Tongue (tissue), 3 donors: ENCODE measurements at places on chromosomes 4 and X. TPM values are rescaled to one million over a fixed set of nuclear protein-coding genes. Genes with fewer than 3 reads are reported as not detected.

GRCh38 chrX:38402118-38402517 is 49.7 kb downstream of the OTC start:
- DNase-seq = no peak

DNA sequence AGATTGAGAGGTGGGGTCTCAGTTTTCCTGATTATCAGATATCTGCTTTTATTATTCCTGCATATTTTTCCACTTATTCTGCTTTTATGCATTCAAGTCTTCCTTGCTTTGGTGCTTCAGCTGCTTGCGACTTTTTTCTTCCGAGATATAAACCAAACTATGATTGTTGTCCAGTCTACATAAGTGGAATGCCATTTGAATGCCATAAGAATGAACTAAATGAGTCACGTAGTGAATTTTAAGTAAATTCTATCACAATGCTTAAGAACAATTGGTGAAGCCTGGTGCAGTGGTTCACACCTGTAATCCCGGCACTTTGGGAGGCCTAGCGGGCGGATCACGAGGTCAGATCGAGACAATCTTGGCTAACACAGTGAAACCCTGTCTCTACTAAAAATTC is 189.1 kb downstream of the PCDH18 start:
- DNase-seq = no peak

DNA sequence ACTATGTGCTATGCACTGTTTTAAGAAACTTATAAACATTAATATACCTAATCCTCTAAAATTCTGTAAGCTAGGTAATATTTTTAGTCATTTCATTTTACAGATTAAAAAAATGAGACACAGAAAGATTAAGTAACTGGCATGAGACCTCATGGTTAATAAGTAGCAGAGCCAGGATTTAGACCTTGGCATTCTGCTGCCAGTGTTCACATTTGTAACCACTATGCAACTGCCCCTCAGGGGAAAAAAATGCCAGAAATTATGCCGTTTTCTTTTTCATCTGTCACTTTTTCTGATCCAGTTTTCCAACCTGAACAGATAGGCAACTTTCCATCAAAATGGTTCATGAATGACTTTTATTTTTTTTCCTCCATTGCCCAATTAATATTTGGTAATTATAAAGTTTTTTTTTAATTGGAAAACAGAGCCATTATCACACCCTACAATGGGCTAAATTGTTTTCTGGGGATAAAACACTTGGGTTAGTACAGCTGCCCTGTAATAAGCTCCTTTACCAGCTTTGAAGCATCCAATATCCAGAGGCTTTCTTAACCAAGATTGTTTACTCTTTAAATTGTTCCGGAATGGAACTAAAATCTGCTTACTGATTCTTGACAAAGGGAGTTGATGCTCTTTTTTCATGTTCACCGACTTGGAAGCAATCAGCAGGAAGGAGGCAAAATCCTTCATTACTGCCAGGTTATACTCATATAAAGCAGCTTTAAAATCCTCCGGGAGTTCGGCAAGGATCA is 56.4 kb upstream of the DDX60 start:
- DNase-seq = no peak

Gene PDGFRA
- 138 TPM for total RNA-seq

DNA sequence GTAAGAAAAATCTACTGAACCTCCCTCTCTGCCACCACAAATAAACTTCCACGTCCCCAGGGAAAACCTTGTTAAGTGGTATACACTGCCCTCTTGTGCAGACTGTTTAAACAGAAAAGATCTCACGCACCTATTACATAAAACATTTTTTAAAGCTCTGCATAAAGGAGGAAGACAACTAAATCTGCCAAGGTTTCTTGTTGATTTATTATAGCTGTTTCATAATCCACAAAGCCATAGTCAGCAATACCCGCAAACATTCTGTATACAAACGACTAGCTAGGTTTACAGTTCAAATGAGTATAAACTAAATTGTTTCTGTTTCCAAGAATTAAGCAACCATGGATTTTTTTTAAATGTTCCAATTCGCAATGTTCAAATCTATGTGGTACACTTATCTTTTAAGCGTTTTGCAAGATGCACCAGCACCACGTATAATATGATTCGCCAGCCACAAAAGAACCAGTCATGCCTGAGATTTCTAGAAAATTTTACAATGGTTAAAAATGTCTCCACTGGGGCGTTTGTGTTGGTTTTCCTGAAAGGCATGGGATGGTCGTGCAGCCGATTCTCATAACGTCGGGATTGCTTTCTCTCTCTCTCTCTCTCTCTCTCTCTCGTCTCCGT is 164.6 kb downstream of the PRKX start:
- peak; percentile 78 for DNase-seq

Gene TEC
- 3.2 TPM for total RNA-seq

DNA sequence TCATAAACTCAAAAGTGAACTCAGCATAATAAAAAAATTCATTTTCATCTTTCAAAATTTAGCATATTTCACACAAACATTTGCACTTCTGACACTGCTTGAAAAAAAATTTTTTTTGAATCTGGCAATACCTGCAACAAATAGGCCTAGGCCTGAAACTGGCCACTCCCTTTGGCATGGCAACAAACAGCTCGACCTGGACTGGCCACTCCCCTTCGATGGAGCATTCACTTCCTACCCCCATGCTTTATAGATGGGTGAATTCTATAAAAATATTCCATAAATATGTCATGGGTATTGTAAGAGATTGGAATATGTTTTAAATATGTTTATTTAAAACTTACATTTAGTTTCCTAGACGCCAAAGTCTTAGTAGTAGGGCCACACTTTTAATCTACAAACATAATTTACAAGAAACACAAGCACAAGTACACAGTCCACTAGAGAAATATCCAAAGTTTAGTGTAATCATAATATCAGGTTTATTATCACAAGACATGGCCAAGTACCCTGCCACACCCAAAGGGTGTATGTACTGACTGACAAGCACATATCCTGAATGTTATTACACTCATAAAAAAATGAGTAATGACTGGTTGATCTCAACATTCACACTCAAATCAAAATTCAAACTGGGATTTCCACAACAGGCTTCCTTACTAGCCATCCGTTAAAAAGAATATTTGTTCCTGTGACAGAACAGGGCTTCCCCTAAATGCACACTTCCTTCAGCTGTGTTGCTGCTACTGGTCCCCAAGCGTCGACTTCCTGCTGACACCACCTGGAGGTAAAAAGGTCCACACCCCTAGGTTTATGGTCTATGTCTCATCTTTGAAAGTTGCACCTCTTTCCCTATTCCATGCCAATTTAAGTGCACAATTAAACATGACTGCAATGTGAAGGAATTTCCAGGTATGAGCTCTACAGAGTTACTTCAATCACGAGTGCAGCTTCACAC is 271.5 kb downstream of the NR3C2 start:
- no peak for DNase-seq

- DNase-seq = no peak
Measured at GRCh38 chr4:78145622-78146021, 88.5 kb downstream of the FRAS1 start.

GRCh38 chrX:134803551-134804183 is 145.4 kb upstream of the PLAC1 start:
- DNase-seq = no peak

Gene MAGEA3
- total RNA-seq = not detected

Gene GLOD5
- not detected for total RNA-seq

- peak; percentile 80 for DNase-seq
Measured at GRCh38 chr4:118280501-118281218, 72.1 kb downstream of the PRSS12 start.

DNA sequence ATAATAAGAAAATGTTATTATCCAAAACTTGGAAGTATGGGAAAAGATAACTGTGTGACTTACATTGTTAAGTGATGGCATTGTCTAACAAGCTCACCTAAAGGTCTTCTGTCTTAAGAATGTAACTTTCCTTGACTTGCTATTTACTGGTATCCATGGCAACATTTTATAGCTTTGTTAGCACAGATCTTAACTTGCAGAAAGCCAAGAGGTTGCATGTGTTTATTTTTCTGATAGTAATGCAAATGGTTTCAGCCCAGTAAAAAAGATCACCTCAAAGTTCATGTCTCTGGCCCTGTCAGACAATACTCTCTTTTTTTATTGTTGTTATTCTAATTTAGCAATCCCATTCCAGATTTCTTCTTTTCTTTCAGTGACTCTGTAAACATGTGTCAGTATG is 425.3 kb downstream of the SPRY1 start:
- peak; percentile 45 for DNase-seq

GRCh38 chrX:49842621-49843020 is 13.5 kb downstream of the PAGE4 start:
- DNase-seq = no peak

DNA sequence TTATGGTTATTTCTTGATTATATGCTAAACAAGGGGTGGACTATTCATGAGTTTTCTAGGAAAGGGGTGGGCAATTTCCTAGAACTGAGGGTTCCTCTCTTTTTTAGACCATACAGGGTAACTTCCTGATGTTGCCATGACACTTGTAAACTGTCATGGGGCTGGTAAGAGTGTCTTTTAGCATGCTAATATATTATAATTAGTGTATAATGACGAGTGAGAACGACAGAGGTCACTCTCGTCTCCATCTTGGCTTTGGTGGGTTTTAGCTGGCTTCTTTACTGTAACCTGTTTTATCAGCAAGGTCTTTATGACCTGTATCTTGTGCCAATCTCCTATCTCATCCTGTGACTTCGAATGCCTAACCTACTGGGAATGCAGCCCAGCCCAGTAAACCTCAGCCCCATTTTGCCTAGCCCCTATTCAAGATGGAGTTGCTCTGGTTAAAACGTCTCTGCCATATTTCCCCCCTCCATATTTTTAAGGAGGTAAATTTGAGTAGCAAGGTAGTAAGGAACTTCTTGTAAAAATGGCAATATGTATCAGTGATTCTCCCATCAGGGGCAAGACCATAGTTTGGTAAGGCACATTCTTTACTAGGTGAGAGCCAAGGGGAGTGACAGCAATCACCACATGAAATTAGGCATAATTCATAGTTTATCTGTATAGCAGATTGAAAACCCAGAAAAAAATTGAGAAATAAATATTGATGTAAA is 2.6 kb downstream of the CXCL2 start:
- no peak for DNase-seq

Gene ARHGAP24
- total RNA-seq = 112 TPM

- DNase-seq = no peak
Measured at GRCh38 chrX:499870-500364, 113.2 kb upstream of the PPP2R3B start.
